ENCODE measurements at places on chromosomes 12 and 14.
A peak's percentile ranks its signal among the peaks of the same experiment; 100 is the strongest.

- DNase-seq, result peak; percentile 67
Measured at GRCh38 chr14:70045844-70046535, 142.8 kb downstream of the SLC8A3 start.

DNA sequence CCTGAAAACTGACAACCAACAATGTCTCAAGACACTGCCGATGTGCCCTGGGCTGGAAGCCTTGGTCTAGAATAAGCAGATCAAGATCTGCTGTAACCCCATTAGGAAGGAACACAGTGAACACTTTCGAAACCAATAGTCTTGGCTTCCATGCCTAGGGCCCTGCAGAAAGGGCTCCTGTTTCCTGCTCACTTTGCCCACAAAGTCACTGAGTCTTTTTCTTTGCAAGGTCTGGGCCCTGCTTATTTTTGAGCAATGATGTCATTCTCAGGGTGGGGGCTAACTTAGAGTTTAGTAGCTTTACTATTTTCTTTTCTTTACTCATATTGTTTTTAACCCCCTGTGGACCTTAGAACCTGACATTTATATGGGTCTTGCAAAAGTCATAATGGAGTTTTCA lies 704.2 kb upstream of the TMEM132C start:
- DNase-seq, result no peak

DNA sequence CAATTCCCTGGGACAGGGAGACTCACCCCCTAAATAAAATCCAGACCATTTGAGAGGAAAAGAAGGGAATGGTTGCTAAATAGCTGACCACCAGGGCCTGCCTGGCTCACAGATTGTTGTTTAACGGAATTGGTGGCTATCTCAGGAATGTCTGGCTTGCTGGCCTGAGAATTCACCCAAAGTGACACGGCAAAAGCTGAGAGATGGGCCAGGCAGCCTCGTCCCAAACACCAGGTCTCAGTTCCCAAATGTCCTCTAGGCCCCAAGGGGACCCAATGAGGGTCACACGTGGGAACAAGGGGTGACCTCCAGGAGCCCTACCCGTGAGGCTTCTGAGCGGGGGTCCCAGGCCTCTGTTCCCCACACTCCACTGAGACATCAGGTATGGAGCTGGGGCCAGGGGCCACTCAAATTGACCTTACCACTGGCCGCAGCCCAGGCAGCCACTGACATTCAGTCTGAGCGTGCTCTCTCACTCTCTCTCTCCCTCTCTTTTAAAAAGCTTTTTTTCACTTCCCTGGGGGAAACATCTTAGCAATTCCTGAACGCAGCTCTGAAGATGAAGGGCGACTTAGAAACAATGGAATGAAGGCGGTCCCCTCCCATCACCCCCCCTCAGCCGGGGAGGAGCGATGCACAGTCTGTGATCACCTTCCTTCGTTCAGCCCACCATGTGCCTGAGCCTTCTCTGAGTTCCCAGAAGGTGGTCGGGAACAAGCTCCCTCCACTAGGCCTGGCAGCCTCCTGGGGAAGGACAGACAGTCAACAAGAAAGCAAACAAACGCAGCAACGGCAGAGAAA lies 131.2 kb downstream of the SCARB1 start:
- DNase-seq, result peak; percentile 87

GRCh38 chr12:106138633-106139421 lies at the start of gene NUAK1:
Gene NUAK1, minus strand, starts transcription at chr12:106138954. Its CDS starts 301 bp downstream, at chr12:106138653.
- DNase-seq, result peak; percentile 94

DNA sequence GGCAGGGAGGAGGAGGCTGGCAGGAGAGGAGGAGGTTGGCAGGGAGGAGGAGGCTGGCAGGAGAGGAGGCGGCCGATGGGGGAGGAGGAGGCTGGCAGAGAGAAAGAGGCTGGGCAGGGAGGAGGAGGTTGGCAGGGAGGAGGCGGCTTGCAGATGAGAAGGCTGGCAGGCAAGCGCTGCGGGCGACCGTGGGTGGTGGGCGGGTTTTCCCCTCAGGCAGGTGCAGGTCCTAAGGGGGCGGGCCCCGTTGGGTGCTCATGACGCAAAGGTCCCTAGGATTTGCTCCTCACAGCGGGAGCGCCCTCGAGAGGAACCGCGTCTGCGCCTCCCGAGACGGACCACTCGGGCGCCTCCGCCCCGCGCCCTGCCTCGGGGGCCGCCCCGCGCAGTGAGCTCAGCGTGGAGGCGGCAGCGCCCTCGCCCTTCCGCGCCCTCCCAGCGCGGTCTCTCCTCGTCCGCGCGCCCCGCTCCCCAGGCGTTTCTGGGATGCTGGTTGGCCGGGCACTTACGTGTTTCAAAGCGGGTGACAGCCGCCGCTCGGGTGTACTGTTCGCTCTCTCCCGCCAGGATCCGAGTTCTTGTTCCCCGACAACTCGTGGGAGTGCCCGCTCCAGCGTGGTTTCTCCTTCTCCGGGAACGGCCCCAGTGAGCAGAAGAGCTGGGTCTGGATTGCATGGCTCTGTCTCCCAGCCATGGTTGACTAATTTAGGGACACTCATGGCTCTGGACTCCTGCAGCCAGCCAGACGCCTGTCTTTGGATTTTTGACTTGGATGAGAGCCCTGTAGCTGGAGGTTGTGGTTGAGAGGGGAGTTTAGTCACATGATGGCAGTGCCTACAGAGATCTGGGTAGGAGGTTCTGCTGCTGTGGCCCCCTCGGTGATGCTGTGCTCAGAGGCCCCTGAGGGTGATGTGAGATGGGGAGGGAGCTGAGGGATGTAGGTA lies 64.1 kb upstream of the PPP4R3A start:
- peak; percentile 67 for DNase-seq

GRCh38 chr12:124698998-124699305 lies 131.5 kb upstream of the NCOR2 start:
- DNase-seq, result no peak

- DNase-seq, result peak; percentile 91
Measured at GRCh38 chr12:14884458-14884878, 1.2 kb downstream of the MGP start.

Measured in astrocyte of the hippocampus (primary cell).